ENCODE measurements at places on chromosomes 2 and 18.
A peak's percentile ranks its signal among the peaks of the same experiment; 100 is the strongest.

DNA sequence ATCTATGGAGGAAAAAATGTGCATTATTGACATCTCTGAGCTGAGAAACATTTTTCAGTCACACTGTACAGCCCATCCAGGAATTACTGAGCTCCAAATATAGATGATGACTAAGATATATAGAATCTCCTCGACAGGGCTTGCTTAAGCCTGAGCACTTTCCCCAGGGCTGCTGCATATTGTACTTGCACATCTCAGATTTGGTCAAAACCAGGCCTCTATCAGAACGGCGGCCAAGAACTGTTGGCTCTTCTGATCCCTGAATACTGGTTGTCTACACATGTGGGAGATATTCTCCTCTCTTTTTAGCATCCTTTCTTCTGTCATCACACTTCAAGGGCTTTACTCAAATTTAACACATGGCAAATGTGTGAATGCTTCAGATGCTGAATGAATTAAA lies 201.5 kb upstream of the SLC35G4 start:
- no peak for DNase-seq

DNA sequence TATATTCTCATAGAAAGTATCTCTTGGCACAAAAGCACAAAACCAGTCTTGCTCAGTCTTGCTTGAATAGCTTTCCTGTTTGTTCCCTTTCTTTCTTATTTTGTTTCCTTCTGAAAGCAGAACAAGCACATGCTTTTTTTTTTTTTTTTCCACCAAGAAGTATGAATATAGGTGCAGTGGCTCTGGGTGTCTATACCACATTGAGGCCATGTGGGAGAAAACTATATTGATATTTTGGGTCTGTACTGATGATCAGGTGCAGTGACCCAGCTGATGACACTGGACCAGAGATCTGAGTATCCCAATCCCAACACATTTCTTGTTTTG lies 28.7 kb downstream of the GEMIN6 start:
- no peak for DNase-seq

DNA sequence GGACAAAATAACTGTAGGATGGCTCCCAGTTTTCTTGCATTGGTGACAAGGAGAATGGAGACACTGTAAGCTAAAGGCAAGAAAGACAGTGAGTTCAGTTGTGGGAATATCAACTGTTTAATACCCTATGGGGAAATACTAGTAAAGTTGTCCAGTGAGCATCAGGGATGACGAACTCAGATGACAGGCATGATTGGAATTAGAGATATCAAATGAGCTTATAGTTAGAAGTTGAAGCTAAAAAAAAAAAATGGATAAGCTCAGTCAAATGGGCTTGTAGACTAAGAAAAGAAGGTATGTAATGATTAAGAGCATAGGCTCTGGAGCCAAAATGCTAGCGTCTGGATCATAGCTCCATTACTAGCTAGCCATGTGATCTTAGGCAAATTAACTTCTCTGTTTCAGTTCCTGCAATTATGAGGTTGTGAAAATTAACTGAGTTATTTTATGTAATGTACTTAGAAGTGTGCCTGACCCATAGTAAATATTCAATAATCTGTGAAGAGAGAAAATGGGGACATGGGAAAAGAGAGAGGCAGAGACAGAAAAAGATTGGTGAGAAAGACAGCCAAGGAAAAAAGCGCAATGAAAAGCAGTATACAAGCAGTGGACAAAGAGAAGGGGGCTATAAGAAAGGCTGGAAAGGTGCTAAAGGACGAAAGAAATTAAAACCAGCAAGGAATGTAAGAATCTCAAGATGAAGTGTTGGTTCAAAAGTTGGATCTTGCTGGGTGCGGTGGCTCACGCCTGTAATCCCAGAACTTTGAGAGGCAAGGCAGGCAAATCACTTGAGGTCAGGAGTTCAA lies 95.7 kb upstream of the SLC39A10 start:
- DNase-seq, result peak; percentile 75

GRCh38 chr18:21194871-21195771 lies 46.9 kb upstream of the GREB1L start:
- peak; percentile 68 for DNase-seq

GRCh38 chr18:63070767-63071502 lies 248.6 kb downstream of the BCL2 start:
- DNase-seq, result no peak

DNA sequence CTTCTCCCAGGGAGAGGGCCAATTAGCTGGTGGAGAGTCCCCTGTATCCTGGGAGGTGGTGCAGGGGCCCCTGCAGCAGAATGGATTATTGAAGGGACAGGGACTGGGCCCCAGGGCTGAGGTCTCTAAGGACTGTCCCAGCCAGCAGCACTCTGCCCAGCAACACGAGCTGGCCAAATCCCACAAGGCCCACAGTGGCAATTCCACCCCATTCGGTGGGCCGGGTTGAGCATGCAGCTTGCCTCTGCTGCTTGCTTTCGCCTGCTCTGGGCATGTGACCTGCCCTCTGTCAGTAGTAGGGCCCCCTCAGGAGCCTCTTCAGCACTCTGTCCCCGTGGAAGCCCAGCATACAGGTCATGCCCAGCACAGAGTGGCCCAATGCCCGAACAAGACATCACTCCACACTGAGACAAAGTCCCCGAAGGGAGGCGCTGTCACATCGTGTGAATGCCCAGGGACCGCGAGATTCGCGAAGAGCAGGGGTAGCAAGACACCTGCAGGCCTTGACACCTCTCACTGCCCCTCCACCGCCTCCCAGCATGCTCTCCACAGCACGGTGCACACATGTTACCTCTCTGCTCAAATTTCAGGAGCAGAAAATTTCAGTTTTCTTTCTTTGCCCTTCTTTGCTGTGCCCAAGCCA lies 65.4 kb downstream of the CRACDL start:
- DNase-seq, result no peak

GRCh38 chr2:25494616-25495015 lies 152.9 kb upstream of the DNMT3A start:
- DNase-seq, result no peak

DNA sequence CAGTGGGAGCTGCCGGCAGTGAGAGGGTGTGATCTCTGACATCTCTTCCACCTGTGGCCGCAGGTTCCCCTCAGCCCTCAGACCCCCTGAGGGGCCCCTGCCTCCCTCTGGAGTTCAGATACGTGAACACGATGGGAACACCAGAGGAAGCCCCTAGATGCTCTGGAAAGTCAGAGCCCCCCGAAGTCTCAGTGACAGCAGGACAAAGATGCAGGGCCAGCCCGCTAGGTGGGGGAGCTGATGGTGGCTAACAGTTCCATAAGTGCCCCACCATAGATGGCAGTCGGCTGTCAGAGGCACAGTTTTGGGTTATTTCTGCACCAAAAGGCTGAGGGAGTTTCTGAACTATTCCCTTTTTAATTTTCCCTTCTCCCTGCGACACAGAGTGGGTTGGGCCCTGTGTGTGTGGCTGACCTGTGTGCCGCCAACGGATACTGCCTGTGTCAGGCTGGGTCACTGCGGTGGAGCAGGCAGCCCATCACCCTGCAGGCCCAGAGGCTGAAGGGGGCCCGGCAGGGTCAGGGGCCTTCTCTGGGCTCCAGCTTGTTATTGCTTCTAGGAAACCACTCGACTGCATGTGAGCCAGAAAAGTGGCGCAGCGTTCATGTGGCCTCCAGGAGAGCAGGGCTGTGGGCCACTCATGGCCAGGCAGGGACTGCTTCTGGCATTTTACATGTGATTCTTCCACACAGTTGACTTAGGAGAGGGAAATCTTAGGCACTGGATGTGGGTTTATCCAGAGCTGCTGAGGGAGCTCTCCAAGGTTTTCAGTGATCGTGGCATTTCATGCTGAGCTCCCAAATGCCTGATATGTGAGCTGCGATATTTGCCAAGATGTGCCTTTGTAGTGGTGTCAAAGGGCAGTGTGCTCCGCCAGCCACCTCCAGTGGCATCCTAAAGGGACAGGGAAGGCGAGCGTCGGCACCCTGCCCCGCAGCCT lies 225.1 kb downstream of the SH3RF3 start:
- no peak for DNase-seq

DNA sequence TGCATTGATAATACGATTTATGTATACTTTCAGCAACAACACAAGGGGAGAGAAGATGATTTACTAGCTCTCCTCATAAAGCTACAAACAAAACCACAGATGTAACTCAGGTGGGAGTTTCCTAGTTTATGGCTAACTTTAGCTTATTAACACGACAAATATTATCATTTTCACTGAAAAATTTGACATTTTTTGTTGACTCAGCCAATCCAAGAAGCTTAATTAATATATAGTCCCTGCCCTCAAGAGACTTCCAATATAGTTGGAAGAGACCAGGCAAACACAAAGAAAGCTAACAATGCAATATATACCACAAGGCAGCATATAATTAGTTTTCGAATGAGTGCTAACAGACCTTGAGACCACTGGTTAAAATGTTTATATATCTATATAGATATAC lies 775 bp downstream of the WDR12 start:
- DNase-seq, result peak; percentile 13

- DNase-seq, result no peak
Measured at GRCh38 chr2:105655244-105655643, 89.5 kb upstream of the NCK2 start.

GRCh38 chr2:9330612-9331270 lies 92.6 kb downstream of the ITGB1BP1 start:
- DNase-seq, result peak; percentile 15

GRCh38 chr2:168422584-168422983 lies 33.5 kb upstream of the CERS6 start:
- no peak for DNase-seq

DNA sequence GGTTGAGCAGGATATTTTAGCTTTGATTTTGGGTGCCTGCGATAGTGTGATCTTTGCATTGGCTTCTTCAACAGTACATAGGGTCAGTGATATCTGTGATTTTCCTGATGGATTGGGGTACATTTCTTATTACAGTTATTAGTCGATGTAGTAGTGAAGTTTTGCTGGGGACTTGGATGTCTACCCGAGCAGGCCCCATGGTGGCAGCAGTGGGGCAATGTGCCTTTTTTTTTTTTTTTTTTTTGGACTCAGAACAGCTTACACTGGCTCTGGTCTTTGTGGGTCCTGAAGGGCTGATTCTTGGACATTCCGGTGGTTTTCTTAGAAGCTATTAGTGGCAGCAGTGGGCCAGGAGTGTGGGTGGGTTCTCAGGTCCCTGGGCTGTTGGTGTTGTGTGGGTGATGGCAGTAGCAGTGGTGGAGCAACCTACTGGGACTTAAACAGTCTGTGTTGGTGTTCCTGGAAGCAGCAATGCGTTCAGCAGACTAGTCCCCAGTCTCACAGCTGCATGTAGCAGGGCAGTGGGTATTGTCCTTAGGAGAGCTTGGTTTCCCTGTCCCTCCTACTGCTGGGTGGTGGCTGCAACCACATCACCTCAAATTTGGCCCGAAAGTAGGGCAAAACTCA lies 53.7 kb upstream of the SLC4A10 start:
- DNase-seq, result peak; percentile 42

DNA sequence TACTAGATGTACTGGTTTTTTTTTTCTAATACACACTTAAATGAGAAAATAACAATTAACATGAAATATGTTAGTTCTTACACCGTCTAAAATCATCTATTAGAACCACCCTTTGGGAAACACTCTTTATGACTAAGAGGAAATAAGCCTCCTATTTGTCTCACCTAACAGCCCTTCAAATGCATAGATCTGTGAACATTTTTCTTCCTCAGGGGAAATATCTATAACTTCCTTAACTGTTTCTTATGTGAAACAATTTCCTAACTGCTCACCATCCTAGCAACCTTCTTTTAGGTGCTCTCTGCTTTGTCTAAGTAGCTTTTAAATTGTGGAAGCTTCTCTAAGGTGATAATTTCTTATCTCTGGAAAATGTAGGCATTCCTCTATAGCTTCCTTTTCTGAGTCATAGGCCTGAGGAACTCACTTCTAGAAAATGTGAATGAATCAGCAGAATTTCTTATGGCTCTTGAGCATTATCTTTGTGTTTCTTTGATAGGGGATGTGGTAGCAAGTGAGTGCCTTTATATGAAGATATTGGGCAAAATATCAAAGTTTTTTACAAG lies 56.1 kb downstream of the CNTNAP5 start:
- DNase-seq, result no peak

DNA sequence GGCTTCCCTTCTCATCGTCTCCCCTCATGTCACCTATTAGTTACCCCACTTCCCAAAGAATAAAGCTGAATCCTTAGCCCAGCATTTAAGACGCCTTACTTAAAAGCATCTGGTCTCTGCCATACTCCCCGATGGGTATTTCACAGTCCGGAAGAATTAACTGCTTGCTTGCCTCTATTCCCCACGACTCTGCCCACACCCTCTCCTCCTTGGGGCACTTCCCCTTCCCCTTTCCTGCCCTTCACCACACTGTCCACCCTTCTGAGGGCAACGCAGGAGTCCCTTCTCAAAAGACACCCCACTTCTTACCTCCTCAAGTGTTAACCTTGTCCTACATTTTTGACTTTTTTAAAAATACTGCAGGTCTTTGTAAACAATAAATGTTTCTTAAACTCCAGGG lies 60.1 kb upstream of the RMP24 start:
- DNase-seq, result no peak

DNA sequence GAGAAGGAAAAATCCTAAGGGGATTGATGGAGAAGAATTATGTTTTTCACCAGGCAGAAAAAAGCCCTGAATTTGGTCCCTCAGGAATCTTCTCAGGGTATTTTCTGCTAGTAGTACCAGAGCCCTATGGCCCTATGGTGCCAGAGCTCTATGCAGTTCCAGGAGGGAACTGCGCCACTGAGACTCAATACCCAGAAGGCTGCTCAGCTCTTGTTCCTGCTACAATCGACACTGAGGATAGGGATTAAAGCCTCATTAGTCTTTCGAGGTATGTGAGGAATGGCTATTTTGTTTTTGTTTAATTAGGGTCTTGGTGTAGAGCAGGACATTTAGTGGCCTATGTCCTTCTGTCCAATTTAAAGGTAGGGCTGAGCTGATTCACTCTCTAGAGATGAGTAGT lies 21.7 kb upstream of the PPP3R1 start:
- DNase-seq, result no peak

- DNase-seq, result no peak
Measured at GRCh38 chr18:38052879-38053590, 487.4 kb upstream of the CELF4 start.

- DNase-seq, result no peak
Measured at GRCh38 chr18:48997985-48998831, 47.4 kb upstream of the SMAD7 start.

- DNase-seq, result no peak
Measured at GRCh38 chr2:133821107-133821760, 253.0 kb upstream of the NCKAP5 start.

DNA sequence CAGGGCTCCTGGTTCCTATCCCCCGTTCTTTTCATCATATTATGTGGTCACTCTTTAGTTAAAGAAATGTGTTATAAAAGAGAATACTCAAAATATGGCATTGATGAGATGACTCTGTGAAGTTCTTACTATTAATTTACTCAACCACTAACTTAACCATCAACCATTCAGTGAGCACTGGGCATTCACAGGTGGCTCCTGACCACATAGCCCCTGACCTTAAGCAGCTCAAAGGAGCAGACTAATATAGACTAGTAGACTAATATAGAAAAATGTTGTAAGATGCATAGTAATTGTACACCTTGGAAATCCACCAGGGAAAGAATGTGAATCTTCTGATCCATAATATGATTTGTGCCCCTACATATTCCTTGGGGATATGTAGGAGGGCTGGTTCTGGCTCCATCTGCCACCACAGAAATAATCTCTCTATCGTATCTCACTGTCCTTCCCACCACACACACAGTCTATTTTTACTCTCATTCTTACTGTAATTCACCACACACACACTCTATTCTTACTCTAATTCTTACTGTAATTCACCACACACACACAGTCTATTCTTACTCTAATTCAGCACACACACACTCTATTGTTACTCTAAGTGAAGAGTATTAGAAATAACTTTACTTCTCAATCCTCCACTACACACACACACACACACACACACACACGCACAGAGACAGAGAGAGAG lies 188.9 kb upstream of the ITGA4 start:
- no peak for DNase-seq

Data from NAMALWA (cell line).